ENCODE measurements at places on chromosomes 1 and 21.

DNA sequence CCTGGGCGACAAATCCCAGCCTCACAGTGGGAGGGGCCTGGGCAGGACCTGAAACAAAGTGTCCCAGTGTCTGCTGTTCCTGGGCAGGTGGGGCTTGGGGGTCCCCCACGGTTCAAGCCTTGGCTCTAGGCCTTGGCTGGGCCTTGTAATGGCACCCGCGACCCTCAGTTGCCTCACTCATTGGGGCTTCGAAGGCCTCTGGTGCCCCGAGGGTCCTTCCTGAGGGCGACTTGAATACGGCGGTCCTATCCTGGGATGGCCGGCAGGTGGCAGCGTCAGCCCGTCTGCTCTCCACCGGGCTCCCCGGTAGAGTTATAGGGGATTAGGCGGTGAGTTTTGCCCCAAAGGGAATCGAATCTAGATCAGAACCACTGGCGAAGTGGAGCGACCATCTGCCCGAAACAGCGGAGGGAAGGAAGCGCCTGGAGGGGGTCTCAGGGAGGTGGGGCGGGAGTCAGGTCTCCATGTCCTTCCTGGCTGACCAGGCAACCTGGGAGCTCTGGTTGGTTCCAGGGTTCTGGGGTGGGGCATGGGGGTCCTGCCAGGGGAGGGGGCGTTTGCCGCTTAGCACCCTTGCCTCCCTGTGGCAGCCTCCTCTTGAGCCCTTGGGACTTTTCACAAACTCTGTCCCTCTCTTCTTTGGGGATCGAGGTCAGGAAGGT is 2.1 kb upstream of the PEX10 start:
- DNase-seq = peak; percentile 51

DNA sequence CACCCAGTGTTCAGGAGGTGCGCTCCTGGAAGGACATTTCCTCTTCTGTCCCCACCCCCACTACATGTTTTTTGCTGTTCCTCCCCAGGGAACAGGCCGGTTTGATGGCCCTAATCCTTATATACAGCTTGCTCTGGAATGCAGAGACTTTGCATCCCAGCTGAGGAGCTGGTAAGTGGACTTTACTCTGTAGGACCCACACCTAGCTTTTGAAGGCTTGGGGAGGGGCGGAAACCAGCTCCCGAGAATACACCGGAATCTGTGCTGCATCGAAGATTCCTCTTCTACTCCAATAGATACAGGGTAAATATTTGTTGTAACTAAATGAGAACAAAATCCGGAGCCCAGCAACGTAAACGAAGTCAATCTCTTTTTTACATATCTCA is 1.2 kb upstream of the CGN start:
- DNase-seq = no peak

DNA sequence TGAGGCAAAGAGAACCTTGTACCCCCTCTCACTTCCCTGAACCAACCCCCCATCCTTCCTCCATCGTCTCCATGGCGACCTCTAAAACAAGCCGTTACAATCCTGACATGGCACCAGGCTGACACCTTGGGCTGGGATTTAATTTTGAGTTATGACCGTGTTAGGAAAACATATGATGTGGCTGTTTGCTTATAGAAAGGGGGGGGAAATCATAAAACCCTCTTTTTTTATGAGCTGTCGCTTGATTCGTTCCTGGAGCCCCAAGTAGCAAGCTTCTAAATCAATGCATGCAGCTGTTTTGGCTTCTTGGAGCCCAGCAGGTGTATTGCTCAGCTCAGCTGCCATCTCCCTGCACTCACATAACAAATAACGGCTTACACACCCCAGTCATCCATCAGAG is 301.2 kb upstream of the SPAG17 start:
- DNase-seq = no peak

DNA sequence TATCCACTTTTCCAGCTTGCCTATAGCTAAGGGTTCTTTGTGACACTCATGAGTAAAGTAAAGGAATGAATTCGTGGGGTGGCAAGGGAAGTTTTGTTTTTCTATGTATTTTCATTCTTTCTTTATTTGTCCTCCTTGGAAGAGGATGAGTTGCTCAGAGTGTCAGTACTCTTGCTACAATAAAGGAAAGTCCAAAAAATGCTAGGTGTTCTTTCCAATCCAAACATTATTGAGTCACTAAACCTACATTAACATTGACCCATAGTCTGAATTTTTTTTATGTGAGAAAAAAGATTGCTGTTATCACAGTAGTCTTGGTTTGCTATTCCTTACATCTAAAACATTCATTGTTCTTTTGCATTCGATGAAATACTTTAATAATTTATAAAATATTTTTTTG is 959.9 kb upstream of the ADGRL4 start:
- no peak for DNase-seq

DNA sequence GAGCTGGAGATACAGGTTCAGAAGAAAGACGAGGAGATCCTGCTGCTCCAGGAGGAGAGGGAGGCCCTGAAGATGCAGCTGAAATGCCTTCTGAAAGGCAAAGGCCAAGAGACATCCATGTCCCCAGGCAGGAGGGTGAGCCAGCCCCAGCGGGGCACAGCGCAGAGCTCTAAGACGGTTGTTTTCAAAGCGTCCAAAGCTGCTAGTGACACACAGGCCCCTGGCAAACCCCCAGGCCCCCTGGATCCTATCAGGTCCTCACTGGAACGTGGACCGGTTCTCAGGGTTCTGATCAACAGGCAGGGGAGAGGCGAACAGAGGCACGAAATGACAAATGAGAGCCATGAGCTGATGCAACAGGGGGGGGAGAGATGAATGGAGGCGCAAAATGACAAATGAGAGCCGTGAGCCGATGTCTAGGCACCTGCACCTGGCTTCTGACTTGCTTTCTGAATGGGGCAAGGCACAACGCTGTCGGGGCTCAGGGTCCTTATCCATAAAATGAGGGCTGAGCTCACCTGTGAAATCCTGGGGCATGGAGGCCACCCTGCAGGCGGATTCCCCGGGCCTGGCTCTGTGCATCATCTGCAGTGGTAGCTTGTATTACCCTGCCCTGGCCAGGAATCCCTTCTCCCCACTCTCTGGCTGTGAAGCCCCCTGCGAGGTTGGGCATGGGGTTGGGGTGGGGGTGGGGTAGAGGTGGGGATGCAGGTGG is 9.2 kb downstream of the CCDC27 start:
- DNase-seq = no peak
